ENCODE measurements at places on chromosomes 2 and 18.

DNA sequence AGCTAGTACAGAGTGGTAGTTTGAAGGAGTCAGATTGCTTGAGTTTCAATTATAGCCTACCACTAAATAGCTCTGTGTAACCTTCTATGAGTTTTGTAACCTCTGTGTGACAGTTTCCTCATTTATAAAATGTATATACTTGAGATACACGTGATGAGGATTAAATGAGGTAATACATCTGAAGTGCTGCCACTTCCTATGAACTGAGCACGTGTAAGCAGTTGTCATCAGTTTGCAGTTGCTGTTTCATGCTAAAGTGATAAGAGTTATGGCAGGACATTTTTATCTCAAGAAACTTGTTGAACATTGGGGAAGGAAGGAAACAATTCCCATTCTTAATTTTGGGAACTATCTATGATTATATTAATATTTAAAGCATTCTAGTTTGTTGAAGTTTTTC is 38.5 kb downstream of the CARF start:
- DNase-seq, result no peak

DNA sequence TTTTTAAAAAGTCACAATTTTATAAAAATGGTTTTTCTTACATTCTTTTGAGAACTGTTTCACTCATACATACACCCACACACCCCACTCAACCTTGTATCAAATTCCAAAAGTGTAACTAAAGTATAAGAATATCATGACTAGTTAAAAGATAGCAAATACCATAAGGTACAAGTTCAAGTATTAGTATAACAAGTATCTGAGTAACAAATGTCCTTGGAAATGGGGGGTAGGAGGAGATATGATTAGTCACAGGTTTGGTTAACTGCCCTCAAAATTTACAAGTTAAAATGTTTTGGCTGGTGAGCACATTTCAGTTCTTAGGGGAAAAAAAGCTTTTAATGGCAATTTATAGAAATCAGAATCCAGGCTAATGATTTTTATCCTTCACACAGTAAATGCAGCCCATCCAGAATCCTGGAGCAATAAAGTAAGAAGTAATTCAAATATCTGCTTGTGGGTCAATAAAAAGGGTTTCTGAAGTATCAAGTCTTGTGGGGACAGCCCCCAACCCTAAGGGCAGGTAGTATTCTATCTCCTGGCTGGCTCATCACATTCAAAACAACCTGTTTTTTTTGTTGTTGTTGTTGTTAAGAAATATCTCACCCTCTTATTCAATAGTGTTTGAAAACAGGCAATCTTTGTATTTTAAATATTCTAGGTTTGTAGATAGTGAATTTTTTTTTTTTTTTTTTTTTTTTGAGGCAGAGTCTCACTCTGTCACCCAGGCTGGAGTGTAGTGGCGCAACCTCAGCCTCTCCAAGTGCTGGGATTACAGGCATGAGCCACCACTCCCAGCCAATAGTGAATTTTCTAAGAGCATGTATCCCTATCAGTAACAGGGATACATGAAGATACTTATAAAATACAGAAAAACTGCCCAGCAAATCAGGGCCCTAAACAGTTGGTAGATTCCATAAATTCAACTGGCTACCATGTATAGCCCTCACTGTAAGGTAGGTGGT is 14.5 kb downstream of the IAH1 start:
- no peak for DNase-seq

- no peak for DNase-seq
Observed at GRCh38 chr18:35067454-35067853, 26.2 kb downstream of the MAPRE2 start.

GRCh38 chr2:216696751-216697560 is 1.6 kb upstream of the IGFBP5 start:
- DNase-seq, result no peak

- no peak for DNase-seq
Observed at GRCh38 chr2:64548761-64549160, 24.6 kb downstream of the AFTPH start.

DNA sequence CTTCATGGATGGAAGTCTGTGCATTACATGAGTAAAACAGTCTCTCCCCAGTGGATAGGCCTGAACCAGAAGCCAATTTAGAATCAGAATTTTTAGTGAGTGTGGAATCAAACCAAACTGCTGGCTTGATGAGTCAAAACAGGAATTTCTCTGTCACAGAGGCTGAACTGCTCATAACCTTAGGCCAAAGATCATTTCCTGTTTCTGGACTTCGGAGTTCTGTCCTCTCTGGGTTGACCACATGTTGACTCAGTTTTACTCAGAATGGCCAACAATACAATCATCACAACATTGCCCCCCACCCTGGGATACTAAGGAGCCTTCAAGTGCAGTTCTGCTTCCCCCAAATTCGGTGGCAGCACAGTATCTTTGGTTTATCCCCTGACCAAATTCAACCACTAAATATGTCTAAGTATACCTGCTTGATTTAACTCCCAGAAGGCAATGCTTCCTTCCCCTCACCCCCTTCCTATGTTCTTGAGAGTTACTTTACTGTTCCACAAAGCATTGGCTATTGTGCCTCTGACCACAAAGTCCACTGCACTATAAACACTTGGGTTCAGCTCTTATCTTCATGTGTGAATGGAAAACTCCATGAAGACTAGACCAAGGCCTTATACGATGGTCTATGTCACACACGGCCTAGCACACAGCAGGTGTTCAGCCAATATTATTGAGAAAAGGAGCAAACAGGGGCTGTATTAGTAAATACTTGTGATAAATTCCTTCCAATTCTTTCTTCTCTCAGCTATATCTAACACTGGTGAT is 67.8 kb downstream of the NXPH2 start:
- DNase-seq, result no peak

DNA sequence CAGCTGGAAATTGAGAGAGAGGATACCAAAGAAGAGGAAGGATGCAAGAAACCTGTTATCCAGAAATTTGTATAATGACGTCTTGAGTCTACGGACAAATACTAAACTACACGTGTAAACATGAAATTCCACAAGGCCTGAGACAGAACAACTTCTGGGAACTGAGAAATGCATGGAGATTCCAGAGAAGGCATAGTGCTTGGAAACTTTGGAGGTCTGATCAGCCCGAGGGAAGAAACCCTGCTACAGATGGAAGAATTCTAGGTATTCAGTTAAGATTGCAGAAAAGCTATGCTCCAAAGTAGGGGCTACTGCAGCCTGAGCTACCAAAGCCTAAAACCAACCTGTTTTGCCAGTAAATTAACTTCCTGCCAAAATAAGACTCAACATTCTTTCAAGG is 120.4 kb downstream of the PDCL3 start:
- no peak for DNase-seq

DNA sequence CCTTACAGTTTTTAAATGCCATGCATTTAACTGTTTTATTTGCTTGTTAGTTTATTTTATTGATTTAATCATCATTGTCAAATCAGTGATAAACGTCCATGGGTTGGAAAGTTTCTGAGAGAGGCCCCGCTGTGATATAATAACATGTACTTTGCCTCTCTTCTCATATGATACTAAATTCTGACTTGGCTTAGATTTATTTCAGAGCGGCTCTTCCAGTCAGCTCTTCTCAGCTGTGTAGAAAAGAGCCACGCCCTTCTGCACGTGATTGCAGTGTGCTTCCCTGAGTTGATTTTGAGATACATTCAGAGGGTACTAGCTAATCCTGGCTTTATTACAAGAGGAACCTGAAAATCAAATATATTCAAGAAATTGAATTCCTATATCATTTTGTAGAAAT is 218.6 kb downstream of the KCNE4 start:
- no peak for DNase-seq

- DNase-seq, result no peak
Observed at GRCh38 chr18:6013171-6013810, 118.0 kb upstream of the TMEM200C start.

GRCh38 chr18:6607343-6607742 is 122.2 kb upstream of the ARHGAP28 start:
- DNase-seq, result no peak

DNA sequence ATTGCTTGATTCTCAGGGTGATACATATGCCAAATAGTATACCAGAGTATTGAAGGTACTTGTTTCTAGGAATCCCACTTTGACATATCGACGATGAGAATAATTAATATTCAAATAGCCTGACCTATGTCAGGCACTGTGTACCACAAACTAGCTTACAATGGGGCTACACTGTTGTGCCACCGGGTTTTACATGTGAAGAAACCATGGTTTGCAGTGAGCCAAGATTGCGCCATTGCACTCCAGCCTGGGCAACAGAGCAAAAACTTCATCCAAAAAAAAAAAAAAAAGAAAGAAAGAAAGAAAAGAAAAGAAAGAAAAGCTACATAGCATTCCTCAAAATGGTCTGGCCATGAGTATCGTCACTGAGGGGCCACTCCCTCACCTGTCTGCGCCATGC is 25.5 kb downstream of the GYPC start:
- no peak for DNase-seq

GRCh38 chr2:166090908-166091307 is 36.9 kb downstream of the SCN1A start:
- no peak for DNase-seq

GRCh38 chr18:34709104-34709503 is 994 bp upstream of the DTNA start:
- DNase-seq, result no peak

DNA sequence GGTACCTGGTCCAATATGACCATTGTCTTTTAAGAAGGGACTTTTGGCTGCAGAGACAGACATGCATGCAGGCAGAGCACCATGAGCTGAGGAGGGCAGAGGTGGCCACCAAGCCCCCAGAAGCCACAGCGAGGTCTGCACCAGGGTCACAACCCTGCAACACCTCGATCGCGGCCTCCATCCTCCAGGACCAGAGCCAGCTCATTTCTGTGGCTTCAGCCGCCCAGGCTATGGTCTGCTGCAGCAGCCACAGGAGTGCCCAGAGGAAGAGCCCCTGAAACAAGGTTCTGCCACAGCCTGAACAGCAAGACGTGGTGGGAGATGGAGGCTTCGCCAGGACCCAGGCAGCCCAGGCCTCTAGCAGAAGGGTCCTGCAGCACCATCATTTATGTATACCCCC is 53.9 kb downstream of the ANKMY1 start:
- DNase-seq, result peak; percentile 1

GRCh38 chr2:9032536-9033255 is 29.2 kb upstream of the MBOAT2 start:
- DNase-seq, result no peak

- peak; percentile 46 for DNase-seq
Observed at GRCh38 chr18:32289483-32290075, 99.7 kb downstream of the MEP1B start.

DNA sequence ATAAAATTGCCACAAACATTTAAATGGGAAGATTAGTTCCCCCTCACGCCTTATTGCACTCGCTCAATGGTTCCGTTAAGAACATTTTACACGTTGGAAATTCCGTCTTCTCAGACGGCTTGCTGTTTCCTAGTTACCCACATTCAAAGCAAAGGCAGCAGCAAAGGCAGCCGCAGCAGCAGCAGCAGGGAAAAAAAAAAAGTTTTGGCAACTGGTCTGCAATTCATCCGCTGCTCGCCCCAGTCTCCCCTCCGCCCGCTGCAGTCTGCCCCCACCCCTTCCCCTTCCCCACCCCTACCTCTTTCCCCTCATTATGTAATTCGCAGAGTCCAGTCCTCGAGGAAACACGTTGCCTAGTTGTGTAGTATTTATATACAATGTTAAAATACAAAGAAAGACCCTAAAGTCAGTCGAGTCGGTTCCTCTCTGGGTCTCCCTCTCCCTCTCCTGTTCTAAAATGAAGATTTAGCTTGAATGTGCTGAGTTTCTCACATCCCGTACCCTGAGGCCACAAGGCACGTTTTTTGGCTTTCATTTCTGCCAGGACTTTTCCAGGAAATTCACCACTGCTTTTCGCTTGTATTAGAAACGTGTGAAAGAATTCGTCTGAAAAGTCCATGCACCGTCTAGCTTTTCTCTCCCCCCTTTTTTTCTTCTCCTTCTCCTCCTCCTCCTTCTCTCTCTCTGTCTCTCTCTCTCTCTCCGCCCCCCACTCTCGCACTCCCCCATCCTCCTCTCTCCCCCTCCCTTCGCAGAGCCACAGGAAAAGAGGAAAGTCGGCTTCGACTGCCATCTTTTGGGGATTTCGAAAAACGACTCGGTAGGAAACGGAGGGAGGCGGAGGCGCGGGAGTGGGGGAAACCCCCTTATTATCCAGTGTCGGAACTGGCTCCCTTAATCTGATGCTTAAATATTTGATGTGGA is 140.0 kb downstream of the MEIS1 start:
- DNase-seq, result no peak

GRCh38 chr18:10804126-10804525 is 278.3 kb downstream of the NAPG start:
- DNase-seq, result no peak

GRCh38 chr2:69973335-69973735 is 11.9 kb upstream of the ASPRV1 start:
- no peak for DNase-seq

GRCh38 chr2:59068255-59068654 is 827.1 kb upstream of the FANCL start:
- no peak for DNase-seq

DNA sequence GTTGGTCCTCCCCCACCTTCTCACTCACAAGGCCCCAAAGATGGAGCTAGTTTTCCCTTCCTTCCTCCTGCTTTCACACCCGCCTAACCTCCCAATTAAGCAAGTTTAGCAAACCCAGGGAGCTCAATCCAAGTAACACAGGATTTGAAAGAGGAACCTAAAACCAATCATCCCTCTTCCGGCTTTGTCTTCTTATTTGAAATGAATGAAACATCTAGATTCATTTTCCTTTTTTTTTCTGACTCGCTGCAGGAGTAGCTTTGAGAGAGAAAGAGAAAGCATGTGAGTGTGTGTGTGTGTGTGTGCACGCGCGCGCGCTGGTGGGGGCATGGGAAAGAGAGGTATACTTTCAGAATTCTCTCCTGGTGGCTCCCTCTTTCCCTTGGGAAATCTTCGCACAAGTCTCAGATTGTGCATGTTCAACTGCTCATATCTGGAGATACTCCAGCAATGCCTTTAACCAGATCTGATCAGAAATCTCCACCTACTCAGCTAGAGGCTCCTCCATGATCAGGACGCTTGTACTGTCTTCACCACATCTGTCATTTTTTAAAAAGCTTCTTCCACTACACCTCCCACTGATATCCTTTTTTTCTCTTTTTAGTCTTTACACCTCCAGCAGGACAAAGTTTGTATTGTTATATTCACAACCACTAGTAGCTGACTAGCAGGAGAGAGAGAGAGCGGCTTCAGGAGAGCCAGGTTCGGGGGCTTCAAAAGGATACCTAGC is 1.7 kb downstream of the SLC8A1 start:
- peak; percentile 65 for DNase-seq

- DNase-seq, result no peak
Observed at GRCh38 chr2:137998503-137998902, 34.2 kb downstream of the HNMT start.

DNA sequence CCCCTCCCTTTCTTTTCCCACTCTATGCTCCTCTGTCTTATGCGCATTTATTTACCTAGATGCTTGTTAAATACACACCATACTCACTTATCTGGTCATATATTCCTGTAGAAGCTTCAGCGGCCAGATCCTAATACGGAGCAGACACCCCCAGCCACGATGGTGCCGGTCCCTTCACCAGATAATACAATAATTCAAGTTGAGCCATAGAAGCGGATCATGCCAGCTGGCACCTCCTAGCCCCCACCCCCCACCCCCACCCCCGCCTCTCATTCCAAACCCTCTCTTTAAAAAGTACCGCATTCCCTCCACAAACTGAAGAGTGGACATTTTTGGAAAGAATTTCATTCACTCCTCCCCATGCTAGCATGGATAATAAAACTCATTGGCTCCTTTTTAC is 95.2 kb downstream of the BIN1 start:
- no peak for DNase-seq

All from DND-41 (cell line).